ENCODE measurements at places on chromosomes 4 and X.

GRCh38 chrX:105823092-105823455 lies 735 bp downstream of the NRK start:
- no peak for DNase-seq

GRCh38 chrX:83658731-83659130 lies 150.6 kb downstream of the POU3F4 start:
- DNase-seq = no peak

DNA sequence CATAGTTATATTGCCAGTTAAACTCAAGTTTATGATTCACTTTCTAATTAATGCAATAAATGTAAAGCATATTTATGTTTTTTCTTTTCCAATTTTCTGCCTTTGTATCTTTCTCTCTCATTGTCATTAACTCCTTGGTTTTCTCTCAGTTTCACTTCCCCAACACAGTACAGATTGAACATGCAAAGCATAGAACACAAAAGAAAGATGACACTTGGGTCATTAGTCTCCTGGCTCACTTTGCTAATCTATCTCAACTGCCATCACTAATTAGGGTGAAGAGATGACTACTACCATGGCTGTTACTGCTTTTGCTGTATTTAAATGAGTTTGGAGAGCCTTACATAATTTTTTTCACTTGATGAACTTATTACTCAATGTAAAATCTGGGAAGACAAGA lies 12.3 kb upstream of the NAA11 start:
- DNase-seq = no peak

- DNase-seq = no peak
These were observed 1310.8 kb upstream of the AGA start for GRCh38 chr4:178752954-178753525.

- no peak for DNase-seq
These were observed 472.6 kb upstream of the CPEB2 start for GRCh38 chr4:14529653-14530052.
